ENCODE measurements at places on chromosomes 11 and 22.

DNA sequence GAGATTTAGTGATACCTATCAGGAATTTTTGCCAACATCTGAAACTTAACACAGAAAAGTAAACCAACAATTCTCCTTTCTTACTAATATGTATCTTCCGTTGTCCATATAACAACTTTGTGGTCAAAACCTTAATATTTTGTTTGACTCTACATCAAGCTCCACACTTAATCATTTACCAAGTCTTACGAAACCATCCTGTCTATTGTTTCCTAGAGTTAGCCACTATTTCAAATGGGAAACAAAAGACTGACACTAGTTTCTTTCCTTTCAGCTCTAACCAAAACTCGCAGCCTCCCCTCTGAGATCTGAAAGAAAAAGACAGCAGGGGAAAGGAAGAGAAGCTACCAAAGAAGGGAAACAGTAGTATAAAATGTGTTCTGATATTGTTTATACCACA lies 26.5 kb upstream of the PRDM10 start:
- no peak for DNase-seq

DNA sequence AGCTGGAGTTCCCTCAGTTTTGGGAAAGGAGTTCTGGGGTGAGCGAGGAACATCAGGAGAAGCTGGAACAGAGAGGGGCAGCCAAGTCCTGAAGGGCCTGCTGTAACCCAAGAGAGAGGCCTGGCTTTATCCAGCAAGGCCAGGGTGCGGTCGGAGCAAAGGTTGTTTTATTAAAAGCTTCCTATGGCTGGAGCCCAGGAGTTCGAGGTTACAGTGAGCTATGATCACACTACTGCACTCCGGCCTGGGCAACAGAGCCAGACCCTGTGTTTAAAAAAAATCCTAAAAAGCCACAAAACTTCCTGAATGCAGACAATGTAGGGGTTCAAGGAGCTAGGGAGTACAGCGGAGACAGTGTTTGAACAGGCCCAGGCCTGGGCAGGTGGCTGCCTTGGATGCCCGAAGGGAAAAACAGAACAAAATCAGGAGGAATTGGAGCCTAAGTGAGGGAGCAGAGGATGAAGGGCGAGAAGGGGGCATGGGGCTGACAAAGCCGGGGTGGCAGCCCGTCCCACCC lies 22.2 kb upstream of the MALAT1 start:
- no peak for DNase-seq

GRCh38 chr11:23556163-23556750 lies 696.0 kb upstream of the CCDC179 start:
- DNase-seq, result no peak

DNA sequence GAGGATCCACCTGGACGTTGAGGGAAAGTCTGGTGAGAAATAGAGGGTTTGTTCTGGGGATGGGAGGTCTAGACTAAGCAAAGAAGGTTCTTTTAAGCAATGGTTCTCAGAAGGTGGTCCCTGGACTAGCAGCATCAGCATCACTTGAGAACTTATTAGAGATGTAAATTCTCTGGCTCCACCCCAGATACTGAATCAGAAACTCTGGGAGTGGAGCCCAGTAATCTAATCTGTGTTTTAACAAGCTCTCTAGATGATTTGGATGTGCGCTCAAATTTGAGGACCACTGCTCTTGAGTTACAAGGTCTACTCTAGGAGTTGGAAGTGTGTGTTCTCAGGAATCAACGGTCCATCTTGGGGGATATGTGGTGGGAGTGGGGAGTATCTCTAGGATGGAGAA lies 3.3 kb upstream of the ABCG4 start:
- no peak for DNase-seq

- DNase-seq, result no peak
Observed at GRCh38 chr11:3156282-3156660, 8.8 kb downstream of the OSBPL5 start.

- no peak for DNase-seq
Observed at GRCh38 chr22:34111210-34111824, 191.0 kb upstream of the LARGE1 start.

DNA sequence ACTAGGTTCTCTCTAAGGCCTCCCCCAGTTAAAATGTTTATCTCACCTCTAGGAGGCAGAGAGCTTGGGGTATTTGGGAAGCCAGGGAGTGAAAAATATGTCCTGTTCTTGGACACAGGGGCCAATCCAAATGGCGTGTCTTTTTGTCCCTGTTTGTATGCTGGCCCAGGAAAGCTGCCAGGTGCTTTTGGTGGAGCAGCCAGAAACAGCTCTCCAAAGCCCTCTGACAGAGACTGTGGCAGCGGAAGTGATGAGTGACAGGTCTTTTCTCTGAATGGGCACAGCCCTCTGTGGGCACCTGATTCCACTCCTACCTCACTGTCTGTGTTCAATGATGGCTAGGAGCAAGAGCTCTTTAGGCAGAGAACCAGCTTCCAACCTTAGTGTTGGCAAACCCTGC lies 106.4 kb upstream of the KIRREL3 start:
- no peak for DNase-seq

DNA sequence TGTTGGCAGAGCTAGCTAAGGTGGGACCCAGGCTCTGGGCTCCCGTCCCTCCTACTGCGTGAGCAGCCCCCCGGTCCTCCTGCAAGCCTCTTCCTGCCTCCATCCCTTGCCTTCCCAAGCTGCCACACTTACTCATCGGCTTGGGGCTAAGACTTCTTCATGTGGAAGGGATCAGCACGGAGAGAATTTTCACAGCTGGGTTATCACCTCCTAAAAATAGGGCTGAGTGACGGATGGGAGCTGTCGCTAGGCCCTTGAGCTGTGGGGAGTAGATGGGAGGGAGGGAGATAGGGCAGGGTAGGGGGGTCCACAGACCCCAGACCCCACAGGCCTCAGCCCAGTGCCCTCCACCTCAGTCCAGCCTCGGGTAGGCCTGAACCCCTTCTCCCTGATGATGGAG lies 41.0 kb downstream of the FLRT1 start:
- DNase-seq, result no peak

- DNase-seq, result no peak
Observed at GRCh38 chr22:37329238-37330140, 47.2 kb downstream of the CYTH4 start.

GRCh38 chr11:33897761-33898375 lies 6.0 kb upstream of the LMO2 start:
- DNase-seq, result no peak

DNA sequence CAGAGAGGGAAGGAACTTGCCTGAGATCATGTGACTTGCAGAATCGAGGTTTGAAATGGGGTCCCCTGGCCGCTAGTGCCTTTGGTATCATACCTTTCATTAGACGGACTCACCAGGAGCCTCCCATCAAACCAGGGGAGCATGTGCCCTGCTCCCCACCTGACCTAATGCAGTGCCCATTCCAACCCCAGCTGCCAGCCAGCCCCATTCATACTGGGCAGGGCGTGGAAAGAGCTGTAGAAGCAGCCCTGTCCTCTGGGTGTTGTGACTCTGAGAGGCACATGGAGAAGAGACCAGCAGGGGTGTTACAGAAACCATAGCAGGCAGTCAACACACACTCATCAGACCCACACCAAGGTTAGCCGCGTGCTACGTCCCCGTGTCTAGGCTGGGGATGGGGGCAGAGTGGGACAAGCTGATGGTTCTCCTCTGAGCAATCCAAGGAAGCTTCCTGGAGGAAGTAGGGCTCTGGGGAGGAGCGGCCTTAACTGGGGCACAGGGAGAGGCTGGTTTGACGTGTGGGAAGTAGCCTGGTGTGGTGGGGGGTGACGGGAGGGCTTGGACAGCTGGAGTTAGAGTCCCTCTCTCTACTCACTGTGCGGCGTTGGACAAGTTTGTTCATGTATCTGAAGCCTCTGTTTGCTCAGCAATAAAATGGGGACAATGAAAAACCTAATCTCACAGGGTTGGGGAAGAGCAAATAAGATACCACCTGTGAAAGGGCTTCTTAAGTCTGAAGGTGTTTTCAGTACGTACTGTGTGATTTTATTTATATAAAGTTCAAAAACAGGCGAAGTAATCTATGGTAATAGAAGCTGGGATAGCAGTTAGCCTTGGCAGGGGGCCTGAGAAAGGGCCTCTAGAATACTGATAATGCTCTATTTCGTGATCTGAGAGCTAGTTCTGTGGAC lies 14.0 kb downstream of the GRIK4 start:
- DNase-seq, result no peak

DNA sequence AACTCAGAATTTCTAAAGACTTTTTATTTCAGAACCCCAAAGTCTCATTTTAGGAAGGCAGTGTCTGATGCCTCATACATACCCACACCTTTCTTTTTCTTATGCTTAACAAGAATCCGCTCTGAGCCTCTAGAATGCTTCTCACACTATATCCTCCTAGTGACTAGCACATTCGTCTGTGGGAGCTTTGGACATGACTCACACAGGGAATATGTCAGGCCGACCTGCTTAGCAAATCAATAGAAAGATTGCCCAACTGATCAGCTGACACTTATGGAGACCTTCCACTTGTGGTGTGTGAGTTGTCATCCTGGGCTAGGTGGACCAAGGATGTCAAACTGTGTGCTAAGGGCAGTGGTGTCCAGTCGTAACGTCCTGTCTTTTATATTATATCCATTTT lies 129.9 kb upstream of the TTC12 start:
- DNase-seq, result no peak

- DNase-seq, result no peak
Observed at GRCh38 chr22:47854251-47854650, 1091.8 kb downstream of the TBC1D22A start.

DNA sequence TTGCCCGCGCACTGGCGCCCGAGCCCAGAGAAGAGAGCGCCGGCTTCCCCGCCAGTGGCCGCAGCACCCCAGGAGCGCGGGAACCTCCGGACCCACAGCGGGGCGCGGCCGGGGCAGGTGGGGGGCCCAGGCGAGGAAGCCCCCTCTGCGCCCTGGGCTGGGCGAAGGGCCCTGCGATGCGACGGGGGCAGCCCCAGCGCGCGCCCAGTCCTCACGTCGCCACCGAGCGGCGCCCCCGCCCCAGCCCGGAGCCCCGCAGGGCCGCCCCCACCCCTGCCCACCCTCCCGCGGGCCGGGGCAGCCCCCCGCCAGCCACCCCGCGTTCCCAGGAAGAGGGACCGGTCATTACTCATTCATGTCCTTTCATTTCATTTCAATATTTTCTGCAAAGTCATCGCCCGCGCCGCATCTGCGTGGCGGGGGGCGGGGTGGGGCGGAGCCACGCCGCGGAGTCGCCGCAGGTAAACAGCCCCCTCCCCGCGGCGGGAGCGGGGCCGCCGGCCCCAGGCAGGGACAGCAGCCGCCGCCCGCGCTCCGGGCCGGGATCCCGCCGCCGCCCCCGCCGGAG lies 673 bp upstream of the PANX2 start:
- DNase-seq, result no peak

DNA sequence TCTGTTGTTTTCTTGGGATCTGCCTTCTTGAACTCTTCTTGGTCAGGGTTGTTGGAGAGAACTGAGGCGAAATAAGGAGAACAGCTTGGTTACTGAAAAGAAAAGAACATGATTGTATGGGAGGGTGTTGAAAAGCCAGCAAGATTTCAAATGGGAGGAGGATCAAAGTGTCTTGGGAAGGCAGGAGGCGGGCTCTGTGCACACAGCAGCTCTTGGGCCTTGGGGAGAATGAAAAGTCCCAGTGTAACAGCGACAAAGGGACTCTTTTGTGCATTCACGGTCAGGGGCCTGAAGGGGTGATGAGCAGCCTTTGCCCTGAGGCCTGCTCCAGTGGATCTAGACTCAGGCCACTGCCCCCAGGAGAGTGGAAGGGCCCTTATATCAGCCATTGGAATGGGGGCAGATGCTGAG lies 135.4 kb downstream of the ADAMTS15 start:
- DNase-seq, result no peak

GRCh38 chr22:36439481-36440271 lies 41.8 kb downstream of the TXN2 start:
- no peak for DNase-seq

DNA sequence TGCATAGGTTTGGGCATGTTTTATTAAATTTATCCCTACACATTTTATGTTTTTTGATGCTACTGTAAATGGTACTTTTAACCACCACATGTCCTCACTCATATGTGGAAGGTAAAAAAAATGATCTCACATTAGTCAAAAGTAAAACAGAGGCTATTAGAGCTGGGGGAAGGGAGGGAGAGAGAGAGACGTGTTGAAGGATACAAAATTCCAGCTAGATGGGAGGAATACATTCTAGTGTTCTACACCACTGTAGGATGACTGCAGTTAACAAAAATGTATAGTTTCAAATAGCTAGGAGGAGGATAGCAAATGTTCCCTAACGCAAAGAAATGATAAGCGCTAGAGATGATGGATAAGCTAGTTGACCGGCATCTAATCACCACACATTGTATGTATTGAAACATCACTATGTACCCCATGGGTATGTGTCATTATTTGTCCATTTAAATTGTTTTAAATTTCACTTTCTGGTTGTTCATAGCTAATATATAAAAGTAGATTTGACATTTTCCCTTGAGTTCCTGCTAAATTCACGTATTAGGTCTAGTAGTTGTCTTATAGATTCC lies 9.9 kb upstream of the GNB1L start:
- DNase-seq, result no peak

- DNase-seq, result peak; percentile 20
Observed at GRCh38 chr22:40024201-40025061, 29.7 kb downstream of the FAM83F start.

GRCh38 chr22:31238057-31238456 lies 26.0 kb downstream of the LIMK2 start:
- DNase-seq, result no peak

DNA sequence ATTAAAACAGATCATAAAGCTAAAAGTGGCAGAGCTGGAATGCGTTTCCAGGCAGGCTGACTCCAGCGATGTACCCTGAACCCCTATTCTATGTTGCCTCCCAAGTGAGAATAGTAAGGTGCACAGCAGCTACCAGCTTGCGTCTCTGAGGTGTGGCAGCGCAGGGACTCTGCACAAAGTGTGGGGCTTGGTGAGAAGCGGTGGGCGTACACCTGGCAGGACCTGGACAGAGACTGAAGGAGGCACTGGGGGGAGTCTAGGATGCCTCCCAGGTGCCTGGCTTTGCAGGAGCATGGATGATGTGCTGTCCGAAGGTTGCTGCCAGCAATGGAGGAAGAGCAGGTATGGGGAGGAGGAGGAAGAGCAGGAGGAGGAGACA lies 42.9 kb downstream of the AMPD3 start:
- no peak for DNase-seq

DNA sequence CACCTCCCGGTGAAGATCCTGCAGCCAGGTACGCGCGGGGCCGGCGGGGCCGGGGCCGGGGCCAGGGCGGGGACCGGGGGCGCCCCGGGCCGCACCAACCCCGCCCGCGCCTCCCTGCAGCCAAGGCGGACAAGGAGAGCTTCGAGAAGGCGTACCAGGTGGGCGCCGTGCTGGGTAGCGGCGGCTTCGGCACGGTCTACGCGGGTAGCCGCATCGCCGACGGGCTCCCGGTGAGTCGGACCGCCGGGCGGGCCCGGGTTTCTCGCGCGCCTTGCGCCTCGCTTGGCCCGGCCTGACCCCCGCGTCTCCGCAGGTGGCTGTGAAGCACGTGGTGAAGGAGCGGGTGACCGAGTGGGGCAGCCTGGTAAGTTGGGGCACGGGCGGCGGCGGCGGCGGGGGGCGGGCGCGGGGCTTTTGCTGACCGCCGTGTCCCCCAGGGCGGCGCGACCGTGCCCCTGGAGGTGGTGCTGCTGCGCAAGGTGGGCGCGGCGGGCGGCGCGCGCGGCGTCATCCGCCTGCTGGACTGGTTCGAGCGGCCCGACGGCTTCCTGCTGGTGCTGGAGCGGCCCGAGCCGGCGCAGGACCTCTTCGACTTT lies 531 bp downstream of the PIM3 start:
- no peak for DNase-seq

Measured in stimulated activated CD8-positive, alpha-beta memory T cell treated with anti-CD3 and anti-CD28 coated beads, Interleukin-2, amount 100 ng/mL, for 1 hour (primary cell).